Activated CD4-positive, alpha-beta T cell treated with anti-CD3 and anti-CD28 coated beads, Interleukin-2, amount 10 ng/mL, durations not matched to agents 24 days and 14 days (primary cell): ENCODE measurements at places on chromosomes 4 and X.

- no peak overlapping the region for H3K27ac ChIP-seq
- peaks cover 2% of the 10 kb centered on the region for H3K27me3 ChIP-seq
- no peaks in the 10 kb centered on the region for H3K4me1 ChIP-seq
- no peak overlapping the region for H3K4me3 ChIP-seq
- H3K36me3 ChIP-seq = no peaks in the 10 kb centered on the region
- DNase-seq = no peak
These were observed 183.6 kb upstream of the NOCT start for GRCh38 chr4:138831948-138832347.

DNA sequence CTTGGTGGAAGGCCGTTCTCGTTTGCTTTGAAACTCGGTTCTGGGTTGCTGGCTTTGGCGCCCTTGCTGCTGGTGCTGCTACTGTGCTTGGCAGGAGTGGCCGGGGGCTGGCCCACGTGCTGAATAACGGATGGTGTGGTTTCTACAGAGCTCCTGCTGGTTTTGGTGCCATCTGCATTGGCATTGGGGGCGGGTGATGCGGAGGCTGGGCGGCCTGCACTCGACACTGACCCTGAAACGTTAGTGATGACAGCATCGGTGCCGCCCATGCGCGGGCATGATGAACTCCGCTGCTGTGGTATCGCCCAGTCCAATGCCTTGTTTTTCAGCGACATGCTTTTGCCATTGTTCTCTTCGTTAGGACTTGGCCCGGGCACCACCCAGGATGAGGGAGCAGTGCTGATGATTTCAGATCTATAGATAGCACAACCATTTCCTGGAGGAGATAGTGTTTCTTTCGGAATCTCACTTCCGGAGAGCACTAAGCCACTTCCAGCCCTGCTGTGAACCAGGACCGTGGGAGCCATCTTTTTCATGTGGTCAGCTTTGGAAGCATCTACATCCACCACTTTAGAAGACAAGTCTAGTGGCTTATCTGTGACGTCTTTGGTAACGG lies 24.2 kb downstream of the BCOR start:
- DNase-seq = no peak
- H3K4me3 ChIP-seq = no peak overlapping the region
- peaks cover 23% of the 10 kb centered on the region for H3K4me1 ChIP-seq
- no peaks in the 10 kb centered on the region for H3K27me3 ChIP-seq
- no peak overlapping the region for H3K27ac ChIP-seq

- peaks cover 39% of the 10 kb centered on the region for H3K36me3 ChIP-seq
- no peak for DNase-seq
- no peaks in the 10 kb centered on the region for H3K27me3 ChIP-seq
- no peak overlapping the region for H3K4me3 ChIP-seq
- peaks cover 10% of the 10 kb centered on the region for H3K4me1 ChIP-seq
These were observed 149.7 kb downstream of the PTTG2 start for GRCh38 chr4:38109896-38110295.

- no peak overlapping the region for H3K27ac ChIP-seq
- no peaks in the 10 kb centered on the region for H3K36me3 ChIP-seq
- H3K4me1 ChIP-seq = no peaks in the 10 kb centered on the region
- no peak overlapping the region for H3K4me3 ChIP-seq
- H3K27me3 ChIP-seq = no peaks in the 10 kb centered on the region
- no peak for DNase-seq
These were observed 202.3 kb upstream of the NEIL3 start for GRCh38 chr4:177107288-177107921.

DNA sequence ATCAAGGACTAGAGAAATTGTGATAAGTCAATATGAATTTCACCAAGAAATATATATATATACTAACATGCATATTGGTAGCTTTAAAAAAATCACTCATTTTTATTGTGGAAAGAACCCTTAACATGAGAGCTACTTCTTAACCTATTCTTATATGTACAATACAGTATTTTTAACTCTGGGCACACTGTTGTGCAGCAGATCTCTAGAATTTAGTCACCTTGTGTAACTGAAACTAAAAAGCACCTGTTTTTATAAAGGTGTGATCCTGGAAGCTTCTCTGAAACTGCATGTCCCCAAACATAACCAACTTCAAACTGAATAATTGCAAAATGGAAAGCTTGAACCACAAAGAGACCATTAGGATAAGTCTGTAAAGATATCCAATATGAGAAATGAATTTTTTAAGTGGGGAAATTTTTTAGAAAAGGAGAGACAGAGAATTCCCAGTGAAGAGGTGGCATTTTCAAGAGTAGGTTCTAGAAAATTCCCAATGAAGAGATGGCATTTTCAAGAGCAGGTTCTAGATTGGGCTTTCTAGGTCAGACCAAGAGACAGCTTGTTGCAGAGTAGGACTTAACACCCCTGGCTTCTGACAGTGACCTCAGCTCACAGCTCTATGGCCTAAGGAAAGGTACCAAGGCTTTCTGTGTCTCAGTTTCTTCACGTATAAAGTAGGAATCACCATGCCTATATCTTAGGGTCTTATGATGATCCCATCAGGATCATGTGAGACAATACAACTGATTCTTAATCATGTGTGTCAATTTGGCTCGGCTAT lies 22.0 kb upstream of the PPARGC1A start:
- H3K4me1 ChIP-seq = no peaks in the 10 kb centered on the region
- H3K27me3 ChIP-seq = no peaks in the 10 kb centered on the region
- no peak for DNase-seq
- H3K4me3 ChIP-seq = no peak overlapping the region
- H3K36me3 ChIP-seq = no peaks in the 10 kb centered on the region

- DNase-seq = no peak
- H3K4me1 ChIP-seq = no peaks in the 10 kb centered on the region
- no peak overlapping the region for H3K27ac ChIP-seq
- no peaks in the 10 kb centered on the region for H3K36me3 ChIP-seq
- no peaks in the 10 kb centered on the region for H3K27me3 ChIP-seq
These were observed 1.8 kb downstream of the TENM3 start for GRCh38 chr4:182245041-182245440.

DNA sequence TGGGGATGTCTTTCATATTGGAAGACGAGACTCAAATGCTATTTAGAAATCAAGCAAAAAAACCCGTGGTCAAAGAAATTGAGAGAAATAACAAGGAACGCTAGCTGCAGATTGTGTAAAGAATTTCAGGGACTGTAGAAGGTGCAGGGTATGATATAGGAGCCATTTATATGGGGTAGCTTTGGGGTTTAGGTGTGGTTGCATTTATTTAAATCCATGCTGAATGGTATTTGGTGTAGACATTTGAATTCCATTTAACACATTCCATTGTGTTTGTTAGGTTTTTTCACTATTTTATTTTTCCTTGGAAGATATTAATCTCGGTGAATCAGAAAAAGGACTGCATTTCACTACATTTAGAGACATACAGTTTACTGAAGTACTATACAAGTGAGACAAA lies 341.0 kb upstream of the GALNTL6 start:
- H3K36me3 ChIP-seq = no peaks in the 10 kb centered on the region
- H3K27ac ChIP-seq = no peak overlapping the region
- H3K4me1 ChIP-seq = no peaks in the 10 kb centered on the region
- no peak overlapping the region for H3K4me3 ChIP-seq

GRCh38 chrX:42399632-42400024 lies 378.3 kb downstream of the PPP1R2C start:
- H3K27me3 ChIP-seq = no peaks in the 10 kb centered on the region
- no peak for DNase-seq
- H3K27ac ChIP-seq = peak overlapping the region; percentile 45

DNA sequence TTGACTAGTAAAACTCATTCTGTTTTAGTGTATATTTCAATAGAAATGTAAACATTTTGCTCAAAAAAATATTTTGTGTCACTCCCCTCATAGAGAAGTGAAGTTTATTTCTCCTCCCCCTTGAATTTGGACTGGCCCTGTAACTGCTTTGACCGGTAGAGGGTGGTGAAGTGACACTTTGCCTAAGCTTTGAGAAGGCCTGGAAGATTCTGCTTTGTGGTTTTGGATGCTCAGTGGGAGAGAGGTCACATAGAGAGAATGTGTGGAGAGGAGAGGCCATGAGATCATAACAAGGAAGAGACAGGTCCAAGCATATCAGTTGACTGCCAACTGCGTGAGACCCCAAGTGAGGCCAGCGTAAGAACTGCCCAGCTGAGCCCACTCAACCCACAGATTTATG lies 19.1 kb upstream of the ARX start:
- no peak overlapping the region for H3K27ac ChIP-seq
- no peaks in the 10 kb centered on the region for H3K36me3 ChIP-seq
- H3K27me3 ChIP-seq = peaks cover 5% of the 10 kb centered on the region

DNA sequence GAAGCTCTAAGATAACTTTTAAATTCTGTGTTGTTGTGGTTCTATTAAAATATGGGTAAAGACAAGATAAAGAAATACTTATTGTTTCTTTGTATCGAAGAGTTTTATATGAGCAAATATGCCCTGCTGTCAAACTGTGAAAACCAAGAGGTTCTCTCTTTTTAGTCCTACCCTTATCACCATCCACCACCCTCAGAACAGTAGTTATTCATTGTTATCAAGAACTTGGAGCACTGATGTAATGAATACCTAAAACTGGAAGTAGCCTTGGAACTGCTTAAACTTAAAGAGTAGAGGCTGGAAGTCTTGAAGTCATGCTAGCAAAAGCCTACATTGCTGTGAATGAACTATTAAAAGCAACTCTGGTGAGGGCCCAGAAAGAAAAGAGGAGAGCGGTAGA lies 9.2 kb downstream of the PIR start:
- no peak overlapping the region for H3K4me3 ChIP-seq
- H3K27ac ChIP-seq = no peak overlapping the region

DNA sequence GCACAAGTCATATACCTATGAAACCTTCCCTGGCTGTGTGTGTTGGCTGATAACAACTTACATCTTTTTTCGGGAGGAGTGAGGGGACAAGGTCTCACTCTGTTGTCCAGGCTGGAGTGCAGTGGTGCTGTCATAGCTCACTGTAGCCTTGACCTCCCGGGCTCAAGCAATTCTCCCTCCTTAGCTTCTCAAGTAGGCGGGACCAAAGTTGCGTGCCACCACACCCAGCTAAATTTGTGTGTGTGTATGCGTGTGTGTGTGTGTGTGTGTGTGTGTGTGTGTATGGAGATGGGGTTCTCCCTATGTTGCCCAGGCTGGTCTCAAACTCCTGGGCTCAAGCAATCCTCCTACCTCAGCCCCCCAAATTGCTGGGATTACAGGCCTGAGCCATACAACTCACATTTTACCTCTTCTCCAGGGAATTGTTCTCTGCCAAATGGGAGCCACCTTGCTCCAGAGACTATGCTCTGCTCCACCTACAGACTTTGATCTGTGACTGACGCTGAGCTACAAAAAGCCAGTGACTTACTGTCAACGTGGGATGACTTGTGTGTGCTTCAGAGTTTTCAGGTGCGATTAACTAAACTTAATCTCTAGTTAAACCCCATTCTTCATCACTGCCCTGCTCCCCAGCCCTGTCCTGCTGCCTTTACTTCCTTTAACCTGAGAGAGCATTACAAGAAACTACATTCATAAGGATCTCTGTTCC lies 2.0 kb upstream of the BEX4 start:
- no peak for DNase-seq
- H3K4me1 ChIP-seq = peaks cover 5% of the 10 kb centered on the region
- peaks cover 1% of the 10 kb centered on the region for H3K27me3 ChIP-seq
- no peak overlapping the region for H3K4me3 ChIP-seq
- H3K36me3 ChIP-seq = peaks cover 4% of the 10 kb centered on the region
- H3K27ac ChIP-seq = no peak overlapping the region

GRCh38 chrX:136182414-136182813 lies 35.1 kb downstream of the FHL1 start:
- no peaks in the 10 kb centered on the region for H3K36me3 ChIP-seq
- no peaks in the 10 kb centered on the region for H3K27me3 ChIP-seq
- H3K4me3 ChIP-seq = no peak overlapping the region
- DNase-seq = peak; percentile 10
- H3K4me1 ChIP-seq = no peaks in the 10 kb centered on the region

DNA sequence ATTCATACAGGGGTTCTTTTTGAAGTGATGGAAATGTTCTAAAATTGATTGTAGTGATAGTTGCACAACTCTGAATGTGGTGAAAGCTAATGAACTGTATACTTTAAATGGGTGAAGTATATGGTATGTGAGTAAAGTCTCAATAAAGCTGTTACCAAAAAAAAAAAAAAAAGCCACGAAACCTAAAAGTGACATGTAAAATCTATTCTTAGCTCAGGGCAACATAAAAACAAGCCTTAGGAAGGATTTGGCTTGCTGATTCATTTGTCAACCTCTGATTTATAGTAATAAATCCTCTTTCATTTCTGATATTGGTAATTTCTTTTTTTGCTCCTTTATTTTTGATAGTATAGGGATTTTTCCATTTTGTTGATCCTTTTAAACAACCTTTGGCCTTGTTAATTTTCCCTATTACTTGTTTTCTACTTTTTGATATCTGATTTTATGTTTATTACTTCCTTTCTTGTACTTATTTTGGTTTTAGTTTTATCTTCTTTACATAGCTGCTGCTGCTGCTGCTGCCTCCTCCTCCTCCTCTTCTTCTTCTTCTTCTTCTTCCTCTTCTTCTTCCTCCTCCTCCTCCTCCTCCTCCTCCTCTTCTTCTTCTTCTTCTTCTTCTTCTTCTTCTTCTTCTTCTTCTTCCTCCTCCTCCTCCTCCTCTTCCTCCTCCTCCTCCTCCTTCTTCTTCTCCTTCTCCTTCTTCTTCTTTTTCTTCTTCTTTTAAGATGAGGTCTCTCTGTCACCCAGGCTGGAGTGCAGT lies 79.4 kb downstream of the ADGRG4 start:
- no peaks in the 10 kb centered on the region for H3K36me3 ChIP-seq
- no peak overlapping the region for H3K4me3 ChIP-seq
- peaks cover 10% of the 10 kb centered on the region for H3K27me3 ChIP-seq

GRCh38 chrX:50327235-50327634 lies 122.7 kb downstream of the CCNB3 start:
- no peaks in the 10 kb centered on the region for H3K27me3 ChIP-seq
- no peak overlapping the region for H3K4me3 ChIP-seq
- H3K36me3 ChIP-seq = no peaks in the 10 kb centered on the region
- no peak for DNase-seq
- no peak overlapping the region for H3K27ac ChIP-seq

- no peaks in the 10 kb centered on the region for H3K36me3 ChIP-seq
- DNase-seq = no peak
- H3K4me3 ChIP-seq = no peak overlapping the region
- no peaks in the 10 kb centered on the region for H3K27me3 ChIP-seq
These were observed 95.6 kb downstream of the MID1IP1 start for GRCh38 chrX:38896724-38897298.

GRCh38 chr4:99945718-99946355 lies 581 bp downstream of the DNAJB14 start:
- peak overlapping the region; percentile 97 for H3K27ac ChIP-seq
- peak overlapping the region; percentile 99 for H3K4me3 ChIP-seq
- H3K36me3 ChIP-seq = peaks cover 44% of the 10 kb centered on the region
- DNase-seq = no peak
- H3K4me1 ChIP-seq = peaks cover 43% of the 10 kb centered on the region
